Stimulated activated CD8-positive, alpha-beta memory T cell treated with anti-CD3 and anti-CD28 coated beads, Interleukin-2, amount 100 ng/mL, for 1 hour (primary cell): ENCODE measurements at places on chromosomes 16 and 17.

GRCh38 chr16:77888871-77889270 lies 100.5 kb downstream of the VAT1L start:
- no peak for DNase-seq

DNA sequence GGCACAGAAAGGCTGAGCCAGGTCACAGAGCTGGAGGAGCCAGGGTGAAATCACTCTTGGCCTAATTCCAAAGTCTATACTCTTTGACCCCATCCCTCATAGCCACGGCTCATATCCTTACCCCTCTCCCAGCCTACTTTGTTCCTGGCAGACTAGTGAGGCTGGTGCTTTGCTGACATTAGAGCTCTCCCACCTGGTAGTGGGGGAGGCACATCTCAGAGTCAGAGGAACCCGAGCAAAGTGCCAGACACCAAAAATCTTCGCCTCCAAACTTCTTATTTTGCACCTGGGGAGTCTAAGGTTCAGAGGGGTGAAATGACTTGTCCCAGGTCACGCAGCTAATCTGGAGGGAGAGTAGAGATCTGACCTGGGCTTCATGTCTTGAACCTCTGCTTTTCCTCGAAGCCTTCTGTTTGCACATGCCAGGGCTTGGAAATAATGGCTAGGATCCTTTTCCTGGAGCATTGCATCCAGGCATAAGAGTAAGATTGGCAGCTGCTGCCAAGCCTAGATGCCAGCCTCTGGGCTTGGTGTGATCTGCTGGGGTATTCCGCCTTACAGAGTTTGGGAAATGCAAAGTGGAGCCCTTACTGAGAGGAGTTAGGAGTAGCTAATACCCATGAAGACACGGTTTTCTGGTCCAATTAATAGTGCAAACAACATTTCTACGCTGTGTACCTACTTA lies 126.9 kb downstream of the SPACA3 start:
- DNase-seq = no peak

GRCh38 chr17:41880130-41880529 lies 14.9 kb upstream of the KLHL11 start:
- no peak for DNase-seq

- no peak for DNase-seq
Observed at GRCh38 chr17:35297666-35298065, 54.8 kb downstream of the SLFN5 start.

DNA sequence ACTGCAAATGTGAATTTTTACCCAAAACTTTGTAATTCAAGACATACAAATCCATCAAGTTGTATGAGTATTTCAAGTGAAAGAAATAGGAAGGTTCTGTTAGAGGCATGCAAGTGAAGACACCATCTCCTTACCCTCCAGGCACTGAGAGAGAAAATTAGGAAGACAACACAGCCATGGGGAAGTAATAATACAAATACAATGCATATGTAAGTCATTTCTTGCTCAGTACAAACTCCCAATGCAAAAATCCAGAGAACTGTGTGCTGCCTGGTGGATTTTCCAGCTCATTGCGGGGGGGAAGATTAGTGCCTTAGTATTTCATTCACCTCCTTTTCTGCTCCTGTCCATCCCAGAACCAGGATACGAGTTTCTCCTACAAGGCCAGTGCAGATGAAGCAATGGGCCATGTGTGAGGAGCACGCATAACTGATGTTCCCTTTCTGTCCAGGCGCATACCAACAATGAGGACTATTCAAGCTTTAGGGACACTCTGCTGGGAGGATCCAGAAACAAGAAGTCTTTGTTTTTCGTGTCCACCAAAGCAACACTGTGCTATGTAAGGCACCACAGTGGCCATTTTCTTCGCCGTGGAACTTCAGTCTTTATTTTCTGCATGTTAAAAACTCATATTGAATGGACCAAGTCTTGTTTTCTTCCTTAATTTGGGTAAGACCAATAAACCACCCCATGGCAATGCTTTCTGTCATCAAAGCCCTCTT lies 143.7 kb upstream of the RCVRN start:
- DNase-seq = no peak

DNA sequence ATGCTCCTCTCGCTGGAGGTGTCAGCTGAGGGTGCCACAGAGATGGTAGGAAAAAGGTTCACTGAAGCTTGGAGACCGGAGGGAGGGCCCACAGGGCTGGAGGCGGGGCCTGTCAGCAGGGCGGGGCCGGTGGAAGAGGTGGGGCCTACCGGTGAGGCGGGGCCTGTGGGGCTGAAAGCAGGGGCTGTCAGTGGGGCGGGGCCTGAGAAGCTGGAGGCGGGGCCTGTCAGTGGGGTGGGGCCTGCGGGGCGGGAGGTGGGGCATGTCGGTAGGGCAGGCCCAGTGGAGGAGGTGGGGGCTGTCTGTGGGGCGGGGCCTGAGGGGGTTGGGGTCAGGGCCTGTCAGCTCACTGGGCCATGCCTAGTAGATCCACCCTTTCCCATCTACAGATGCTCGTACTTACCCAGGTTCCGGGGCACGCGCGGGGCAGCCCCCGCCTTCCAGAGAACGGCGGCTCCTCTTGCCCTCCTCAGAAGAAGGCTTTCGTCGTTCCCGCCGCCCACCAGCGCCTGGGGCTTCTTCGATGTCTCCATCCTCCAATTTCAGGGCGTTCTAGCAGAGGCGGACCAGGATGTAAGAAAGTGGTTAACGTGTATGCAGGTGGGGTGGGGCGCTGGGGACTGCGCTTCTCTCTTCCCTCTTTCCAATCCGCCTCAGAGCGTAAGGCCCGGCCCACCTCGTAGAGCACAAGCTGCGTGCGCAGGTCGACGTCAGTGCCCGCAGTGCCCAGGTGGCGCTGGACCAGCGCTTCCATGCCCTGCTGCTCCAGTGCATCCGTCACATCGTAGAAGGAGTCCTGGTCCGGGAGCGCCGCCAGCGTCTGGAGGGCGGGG lies 9.8 kb downstream of the TMEM208 start:
- peak; percentile 45 for DNase-seq

GRCh38 chr16:60392380-60392779 lies 1643.9 kb downstream of the CDH8 start:
- DNase-seq = no peak

DNA sequence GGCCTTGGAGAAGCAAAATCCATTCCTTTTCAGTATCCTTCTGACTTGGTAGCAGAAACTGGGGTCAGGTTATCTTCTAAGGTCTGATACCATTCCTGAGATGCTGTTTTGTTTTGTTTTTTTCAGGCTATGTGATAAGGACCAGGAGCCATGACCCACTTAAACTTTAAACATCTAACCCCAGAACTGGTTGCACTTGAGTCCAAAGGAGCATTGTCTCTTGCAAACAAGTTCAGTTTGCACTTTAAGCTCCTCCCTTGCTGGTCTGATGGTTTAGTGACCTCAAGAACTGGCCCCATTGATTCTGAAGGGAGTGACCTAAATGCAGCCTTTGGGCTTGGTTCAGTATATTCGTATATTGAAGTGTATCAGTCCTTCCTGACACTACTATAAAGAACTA lies 75.2 kb downstream of the ERCC4 start:
- no peak for DNase-seq

DNA sequence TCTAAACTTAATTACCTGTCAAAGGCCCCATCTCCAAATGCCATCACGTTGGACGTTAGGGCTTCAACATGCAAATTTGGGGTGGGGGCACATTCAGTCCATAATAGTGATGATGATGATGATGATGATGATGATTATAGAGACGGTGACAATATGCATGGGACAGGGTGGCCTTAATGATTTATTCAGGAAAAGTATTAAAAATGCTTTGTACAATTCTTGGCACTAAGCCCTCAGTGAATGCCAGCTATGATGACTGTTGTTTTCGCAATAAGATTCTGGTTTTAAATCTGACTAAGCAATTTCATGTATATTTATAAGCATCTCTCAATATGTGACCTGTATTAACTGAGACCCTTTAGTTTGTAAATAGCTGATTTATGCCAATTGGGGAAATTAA lies 106.3 kb downstream of the C16orf95 start:
- DNase-seq = no peak

DNA sequence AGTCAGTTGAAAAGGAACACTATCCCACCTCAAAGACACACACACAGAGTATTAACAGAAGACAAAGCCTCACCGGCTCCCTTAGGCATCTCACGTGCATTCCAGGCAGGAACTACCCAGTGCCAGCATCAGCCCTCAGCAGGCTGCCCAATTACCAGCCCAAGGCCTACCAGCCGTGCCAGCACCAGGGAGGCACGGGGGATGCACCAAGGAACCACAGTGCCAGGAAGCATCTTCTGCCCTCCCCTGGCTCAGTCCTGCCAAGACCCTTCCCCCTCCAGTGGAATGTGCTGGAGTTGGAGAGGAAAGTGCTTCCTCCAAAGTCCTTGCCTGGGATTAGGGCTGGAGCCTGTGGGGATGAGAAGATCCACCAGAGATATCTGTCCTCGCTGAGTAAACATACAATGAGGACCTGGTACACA lies 11.0 kb upstream of the KRT19 start:
- DNase-seq = no peak

GRCh38 chr16:12168074-12169000 lies 191.8 kb downstream of the SNX29 start:
- no peak for DNase-seq

- DNase-seq = no peak
Observed at GRCh38 chr16:67164599-67165061, at the start of gene HSF4. HSF4 (plus strand) TSS chr16:67164745; CDS start chr16:67164812, 67 bp downstream.

DNA sequence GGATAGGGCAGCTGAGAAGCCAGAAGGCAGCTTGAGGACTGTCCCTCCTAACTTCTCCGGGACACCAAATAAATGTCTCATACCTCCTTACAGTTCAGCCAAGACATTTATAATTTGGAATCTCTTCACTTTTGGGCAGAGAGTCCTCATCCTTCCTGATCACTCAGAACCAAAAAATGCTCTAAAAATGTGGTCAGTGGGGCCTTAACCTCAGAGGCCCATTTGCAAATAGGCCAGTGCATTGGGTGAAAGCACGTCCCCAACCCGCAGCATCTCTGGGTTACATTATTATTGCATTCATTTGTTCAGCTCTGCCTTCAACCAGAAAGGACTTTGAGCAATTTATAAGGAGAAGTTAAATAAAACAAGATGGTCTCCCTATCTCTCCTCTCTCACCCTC lies 112.4 kb upstream of the IRX3 start:
- no peak for DNase-seq

DNA sequence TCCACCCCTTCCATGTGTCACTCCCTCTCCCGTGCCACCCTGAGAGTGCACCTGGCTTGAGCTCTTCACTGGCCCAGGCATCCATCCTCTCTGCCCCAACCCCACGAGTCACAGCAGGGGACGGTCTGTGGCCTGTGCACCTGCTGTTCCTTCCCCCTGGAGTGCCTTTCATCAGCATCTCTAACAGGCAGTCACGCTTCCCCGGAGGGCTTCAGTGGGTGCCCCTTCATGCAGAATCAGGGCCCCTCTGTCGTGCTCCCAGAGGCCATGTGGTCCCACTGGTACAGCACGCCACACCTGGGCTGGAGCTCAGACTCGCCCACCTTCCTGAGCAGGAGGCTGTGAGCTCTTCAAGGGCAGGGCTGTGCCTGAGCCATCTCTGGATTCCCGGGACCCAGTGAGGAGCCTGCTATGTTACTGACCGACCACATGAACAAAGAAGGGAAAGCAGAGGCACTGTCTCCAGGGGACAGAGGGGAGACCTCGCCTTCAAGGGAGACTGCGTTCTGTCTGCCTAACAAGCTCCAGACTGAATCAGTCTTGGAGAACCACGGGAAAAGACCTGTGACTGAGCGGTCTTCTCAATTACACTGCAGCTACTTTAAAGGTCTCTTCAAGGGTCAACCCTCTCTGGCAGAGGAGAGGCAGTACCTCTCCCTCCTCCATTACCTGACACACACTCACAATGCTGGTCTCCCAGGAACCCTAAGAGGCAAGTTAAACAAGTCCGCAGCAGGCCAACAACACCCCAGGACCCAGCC lies 78.8 kb upstream of the DOC2B start:
- DNase-seq = no peak

GRCh38 chr17:63170795-63171194 lies 204.8 kb downstream of the TANC2 start:
- DNase-seq = no peak

DNA sequence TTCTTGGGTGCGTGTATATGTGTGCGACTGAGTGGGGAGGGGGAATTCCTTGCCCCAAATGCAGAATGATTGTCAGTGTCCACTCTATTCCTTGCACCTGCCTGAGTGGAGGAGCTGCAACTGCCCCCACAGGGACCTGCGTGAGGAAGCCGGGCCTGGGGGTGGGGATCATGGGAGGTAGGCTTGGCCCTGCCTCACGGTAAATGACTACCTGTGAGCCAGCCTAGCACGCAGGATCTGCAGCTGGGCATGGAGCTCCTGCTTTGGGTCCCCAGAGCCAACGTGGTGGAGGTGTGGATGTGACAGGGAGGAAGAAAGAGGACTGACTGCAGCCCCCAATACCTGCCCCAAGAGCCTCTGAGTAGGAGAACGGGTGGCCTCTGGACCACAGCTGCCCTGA lies 77.0 kb upstream of the GAS7 start:
- DNase-seq = no peak

DNA sequence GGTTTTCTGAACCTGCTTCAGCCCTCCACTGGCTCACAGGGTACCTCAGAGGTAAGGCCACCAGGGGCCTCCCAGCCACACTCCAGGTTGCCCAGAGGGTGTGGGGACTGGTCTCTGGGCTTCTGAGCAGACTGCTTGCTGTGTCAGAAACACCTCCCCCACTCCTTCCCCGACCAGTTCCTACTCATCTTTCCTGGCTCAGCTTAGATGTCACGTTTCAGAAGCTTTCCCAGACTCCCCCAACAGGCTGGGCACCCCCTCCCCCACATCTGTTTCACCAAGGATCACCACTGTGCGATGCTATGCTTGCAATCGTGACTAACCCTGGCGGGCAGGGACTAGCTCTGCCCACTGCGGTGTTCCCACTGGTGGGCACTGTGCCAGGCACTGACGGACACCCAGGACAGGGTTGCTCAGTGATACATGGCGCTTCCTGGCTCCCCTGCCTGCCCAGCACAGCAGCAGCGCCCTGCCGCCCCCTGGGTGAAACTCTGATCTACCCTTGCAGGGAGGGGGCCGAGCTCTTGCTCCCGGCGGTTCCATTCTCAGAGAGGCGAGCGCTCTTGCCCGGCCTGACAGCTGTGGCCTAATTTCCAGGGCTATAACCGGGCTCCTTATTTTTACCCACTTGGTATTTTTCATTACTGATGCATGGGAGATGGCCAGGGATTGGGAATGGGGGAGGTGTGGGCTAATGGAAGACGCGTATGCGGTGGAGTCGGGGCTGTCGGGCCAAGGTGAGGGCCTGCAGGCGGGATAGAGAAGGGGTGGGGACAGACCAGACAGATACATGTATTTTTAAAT lies 29.4 kb upstream of the MTSS2 start:
- no peak for DNase-seq
